Cerebellar nuclear complex (tissue), 1 donor: ENCODE measurements at places on chromosomes 2 and 18.

- no peak for DNase-seq
Observed at GRCh38 chr2:54649191-54649590, 74.3 kb upstream of the EML6 start.

DNA sequence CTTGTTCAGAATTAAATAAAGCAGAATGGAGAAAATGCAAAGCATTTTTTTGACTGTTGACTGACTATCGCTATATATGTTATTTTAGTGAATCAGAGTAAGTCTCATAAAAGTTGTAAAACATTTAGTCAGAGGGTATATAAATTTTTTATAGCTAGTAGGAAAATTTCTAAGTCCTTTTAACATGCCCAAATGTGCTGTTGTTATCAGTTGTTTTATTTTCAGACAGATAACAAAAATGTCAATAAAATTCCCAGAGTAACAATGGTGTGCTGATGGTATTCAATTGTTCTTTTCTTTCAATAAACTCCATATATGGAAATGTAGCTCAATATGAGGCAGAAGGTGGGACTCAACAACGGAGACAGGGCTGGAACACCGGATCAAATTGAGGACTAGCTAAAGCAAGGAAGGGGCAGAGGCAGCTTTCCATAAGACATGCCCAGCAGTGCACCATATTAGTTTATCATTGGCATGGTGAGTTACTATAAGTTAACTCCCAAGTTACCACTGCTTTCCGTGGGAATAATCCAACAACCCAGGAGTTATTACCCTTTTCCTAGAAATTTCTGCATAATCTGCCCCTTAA, 26.6 kb downstream of the GULP1 start:
- no peak for DNase-seq

GRCh38 chr18:32138332-32138982, 46.8 kb downstream of the RNF138 start:
- DNase-seq: no peak

DNA sequence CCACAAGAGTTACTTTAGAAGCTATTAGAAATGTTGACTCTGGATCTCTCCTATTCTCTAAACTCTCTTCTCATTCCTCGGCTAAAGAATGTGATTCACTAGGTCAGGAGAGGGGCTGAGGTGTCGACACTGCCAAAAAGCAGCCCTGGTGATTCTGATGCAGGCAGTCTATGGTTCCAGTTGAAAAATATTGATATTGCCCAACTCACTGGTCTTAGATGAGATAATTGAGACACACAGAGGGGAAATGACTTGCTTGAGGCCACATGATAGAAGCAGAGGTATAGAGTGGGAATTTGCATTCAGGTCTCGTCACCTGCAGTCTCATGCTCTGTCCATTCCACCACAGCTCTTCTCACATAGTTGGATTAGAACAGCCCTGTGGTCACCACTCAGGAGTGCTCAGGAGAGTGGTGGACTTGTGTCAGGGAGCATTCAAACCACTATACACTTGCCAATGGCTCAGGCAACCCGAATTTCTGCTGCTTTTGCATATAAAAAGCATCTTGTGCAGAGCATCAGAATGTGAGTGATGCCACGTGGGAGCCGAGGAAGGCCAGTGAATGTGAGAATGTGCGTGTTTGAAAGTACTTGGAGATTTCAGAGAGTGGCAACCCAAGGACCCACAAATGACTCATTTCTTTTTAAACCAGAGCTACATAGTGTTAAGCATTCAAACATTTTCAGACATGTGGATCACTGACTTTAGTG, 65.1 kb upstream of the CTLA4 start:
- no peak for DNase-seq

DNA sequence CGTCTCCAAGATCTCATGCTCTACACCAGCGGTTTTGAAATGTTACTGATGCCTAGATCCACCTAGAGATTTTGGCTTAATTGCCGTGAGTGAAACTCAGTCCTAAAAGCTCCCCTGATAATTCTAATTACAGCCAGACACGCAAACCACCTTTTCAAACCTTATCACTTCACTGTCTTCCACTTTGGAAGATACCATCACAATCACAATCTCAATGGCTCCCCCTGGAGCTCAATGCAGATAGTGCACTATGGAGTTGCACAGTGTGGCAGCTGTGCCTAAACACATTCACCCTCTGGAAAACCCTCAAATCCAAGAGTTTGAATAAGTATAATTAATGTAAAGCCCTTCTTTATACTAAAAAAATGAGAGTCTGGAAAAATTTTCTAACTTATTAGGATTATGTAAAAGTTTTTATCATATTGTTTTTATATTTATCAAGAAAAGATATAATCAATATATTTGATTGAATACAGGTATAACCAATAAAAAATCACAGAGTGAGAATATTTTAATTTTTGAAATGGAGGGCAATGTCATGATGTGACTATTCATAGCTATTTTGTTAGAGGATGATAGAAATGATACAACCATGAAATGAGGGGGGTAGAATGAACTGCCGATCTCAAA, 102.9 kb upstream of the SLC8A1 start:
- no peak for DNase-seq

- no peak for DNase-seq
Observed at GRCh38 chr18:64118406-64118805, 30.5 kb downstream of the LINC00305 start.

- no peak for DNase-seq
Observed at GRCh38 chr2:102510791-102511575, 38.0 kb downstream of the SLC9A4 start.

GRCh38 chr2:234669621-234670020, 172.7 kb upstream of the ARL4C start:
- no peak for DNase-seq

- no peak for DNase-seq
Observed at GRCh38 chr2:49355611-49356010, 201.3 kb upstream of the FSHR start.

GRCh38 chr2:155145758-155146229, 447.3 kb downstream of the KCNJ3 start:
- peak; percentile 42 for DNase-seq

DNA sequence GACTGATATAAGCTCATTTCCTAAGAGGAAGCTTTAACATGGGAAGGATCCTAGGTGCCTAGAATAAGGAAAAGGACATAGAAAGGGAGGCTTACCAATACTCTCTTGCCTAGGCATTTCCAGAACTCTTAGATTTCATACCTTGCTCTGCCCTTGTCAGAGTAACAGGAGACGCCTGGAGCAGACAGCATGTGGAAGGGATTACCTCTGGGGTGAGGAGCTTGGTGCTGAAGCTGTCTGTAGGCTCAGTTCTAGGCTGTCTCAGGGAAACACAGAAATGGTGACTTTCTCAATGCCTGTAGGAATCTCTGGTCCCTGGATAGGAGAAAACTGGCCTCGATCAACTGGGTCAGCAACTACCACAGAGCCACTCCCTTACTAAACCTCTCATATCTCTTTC, 150.0 kb downstream of the SLC4A3 start:
- DNase-seq: no peak

- no peak for DNase-seq
Observed at GRCh38 chr2:206584323-206585116, 57.8 kb upstream of the FAM237A start.

DNA sequence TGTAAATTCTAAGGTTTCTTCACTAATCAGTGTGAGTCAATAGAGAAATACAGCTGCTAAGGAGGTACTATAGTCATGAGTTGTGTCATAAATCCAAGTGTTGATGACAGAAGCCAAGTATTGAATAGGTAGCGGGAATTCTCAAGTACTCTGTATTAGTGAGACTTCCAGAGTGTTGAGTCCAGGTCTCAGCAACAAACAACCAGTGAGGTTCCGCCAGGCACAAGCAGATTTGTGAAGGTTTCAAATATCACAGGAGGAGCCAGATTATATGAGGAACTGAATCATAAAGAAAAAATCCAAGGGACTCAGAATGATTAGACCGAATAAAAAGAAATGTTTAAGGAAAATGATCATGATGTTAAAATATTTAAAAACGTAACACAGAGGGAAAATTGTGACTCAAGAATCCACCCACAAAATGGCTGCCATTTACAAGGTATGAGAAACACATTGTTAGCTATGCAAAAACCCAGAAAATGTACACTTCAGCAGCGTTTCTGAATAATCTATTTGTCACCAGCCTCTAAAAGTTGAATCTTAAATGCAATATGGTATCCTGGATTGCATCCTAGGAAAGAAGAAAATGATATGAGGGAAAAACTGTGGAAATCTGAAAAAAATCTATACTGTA, 27.3 kb upstream of the EVA1A start:
- no peak for DNase-seq

GRCh38 chr2:237565974-237566373, 400 bp upstream of the PRLH start:
- DNase-seq: no peak

DNA sequence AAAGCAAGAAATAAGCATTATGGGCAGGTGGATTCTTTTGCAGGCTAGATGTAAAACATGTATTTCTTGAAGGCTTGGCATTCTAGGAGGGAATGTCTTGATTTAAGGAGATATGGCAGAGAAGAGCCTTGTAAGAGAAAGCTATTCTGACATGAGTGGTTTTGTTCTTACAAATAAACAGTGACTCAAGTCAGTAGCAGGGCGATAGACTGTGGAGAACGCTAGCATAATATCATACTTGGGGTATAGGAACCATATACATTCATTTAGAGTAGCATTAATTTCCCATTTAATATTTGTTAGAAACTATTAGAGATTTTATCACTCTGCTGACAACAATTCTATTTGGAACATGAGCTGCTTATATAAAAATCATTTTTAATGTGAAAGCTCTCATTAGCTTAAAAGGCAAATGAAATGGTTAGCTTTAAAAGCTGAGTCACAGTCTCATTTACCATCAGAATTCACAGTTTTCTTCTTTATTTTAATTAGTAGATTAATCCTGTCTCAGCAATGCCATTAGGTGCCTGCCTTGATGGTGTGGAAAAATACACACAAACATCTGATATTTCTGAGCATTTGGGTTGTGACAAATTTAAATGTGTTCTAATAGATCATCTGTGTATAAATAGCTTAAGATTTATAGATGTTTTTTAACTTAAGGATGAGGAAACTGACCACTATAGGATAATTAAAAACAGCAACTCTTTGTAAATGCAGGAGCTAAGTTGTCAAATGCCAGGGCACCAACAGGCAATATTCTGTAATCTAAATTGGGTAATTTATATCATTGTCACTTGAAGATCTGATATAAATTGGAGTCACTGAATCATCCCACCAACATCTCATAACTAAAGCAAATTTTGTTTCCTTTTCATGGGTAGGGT, 276.7 kb downstream of the PLCL1 start:
- no peak for DNase-seq

- no peak for DNase-seq
Observed at GRCh38 chr2:207501802-207502576, 27.8 kb upstream of the CREB1 start.

- no peak for DNase-seq
Observed at GRCh38 chr2:13667415-13667757, 950.6 kb downstream of the TRIB2 start.

GRCh38 chr2:237490795-237491194, 3.7 kb downstream of the MLPH start:
- no peak for DNase-seq

DNA sequence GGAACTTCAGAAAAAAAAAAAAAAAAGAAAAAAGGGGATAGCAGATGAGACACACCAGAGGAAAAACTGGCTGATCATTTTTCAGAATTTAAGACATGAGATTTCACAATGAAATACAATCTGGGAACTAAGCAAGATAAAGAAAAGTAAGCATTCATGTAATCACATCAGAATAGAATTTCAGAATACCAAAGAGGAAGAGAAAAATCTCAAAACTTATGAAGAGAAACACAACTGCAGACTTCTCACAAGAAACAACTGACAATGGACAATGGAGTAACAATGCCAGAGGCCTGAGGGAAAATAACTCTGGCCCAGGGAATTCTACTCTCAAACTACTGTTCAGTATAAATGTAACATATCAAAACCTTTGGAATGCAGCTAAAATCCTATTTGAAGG, 13.2 kb upstream of the RRM2 start:
- DNase-seq: no peak

DNA sequence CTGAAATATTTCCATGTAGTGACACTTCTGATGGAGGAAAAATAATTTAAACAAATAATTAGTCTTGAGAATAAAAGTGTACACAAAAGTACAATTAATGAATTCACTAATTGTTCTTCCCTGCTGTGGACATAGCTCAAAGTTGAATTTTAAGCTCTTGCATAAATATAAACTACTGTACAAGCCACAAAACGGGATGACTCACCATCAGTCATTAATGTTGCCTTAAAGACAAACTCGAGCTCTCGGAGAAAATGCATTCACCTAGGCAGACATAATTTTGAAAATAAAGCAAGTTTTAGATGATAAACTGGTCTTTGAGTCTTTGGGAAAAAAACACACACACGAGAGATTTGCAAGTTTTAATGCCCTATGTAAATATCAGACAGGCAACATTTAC, 436.4 kb downstream of the ZNF521 start:
- no peak for DNase-seq

DNA sequence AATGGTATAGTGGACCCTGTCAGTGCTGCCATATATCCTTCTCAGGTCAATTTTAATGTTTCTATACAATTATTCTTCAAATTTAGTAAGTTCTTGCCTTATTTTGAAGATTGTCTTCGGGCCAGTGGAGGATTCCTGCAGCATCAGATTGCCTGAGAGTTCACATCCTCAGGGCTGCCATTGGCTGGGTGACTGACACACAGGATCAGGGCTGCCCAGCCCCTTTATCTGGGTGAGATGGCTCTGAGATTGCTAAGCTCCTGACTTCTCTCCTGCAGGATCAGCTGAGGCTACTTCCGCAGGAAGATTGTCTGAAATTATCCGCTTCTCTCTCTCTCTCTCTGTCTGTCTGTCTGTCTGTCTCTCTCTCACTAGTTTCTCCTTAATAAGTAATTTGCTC, 567.4 kb downstream of the TSN start:
- DNase-seq: no peak

DNA sequence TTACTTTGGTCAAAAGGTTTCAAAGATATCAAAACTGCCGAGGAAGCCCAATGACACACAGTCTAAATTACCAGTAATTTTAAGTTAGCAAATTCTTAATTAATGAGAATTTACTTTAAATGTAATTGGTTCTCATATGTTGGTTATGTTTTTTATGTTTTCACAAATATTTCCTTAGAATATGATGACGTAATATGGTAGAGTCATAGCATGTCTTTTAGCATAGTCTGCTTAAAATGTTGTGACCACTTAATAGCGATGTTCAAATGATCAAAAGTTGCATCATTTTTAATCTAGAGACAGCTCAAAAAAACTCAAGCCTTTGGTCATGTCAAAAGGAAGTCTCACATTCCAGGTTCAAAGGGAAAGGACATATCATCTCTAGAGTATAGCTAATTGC, 123.3 kb upstream of the ST6GAL2 start:
- DNase-seq: no peak

- no peak for DNase-seq
Observed at GRCh38 chr2:203596183-203596582, 61.1 kb upstream of the RAPH1 start.
